DMS53 (cell line): ENCODE measurements at places on chromosomes 1 and 21.

GRCh38 chr1:224456637-224456953, 22.0 kb upstream of the WDR26 start:
- DNase-seq = no peak

- peak; percentile 77 for DNase-seq
Measured at GRCh38 chr1:154837034-154837671, 32.9 kb downstream of the KCNN3 start.

GRCh38 chr1:159653201-159653600, 61.2 kb downstream of the CRP start:
- no peak for DNase-seq

DNA sequence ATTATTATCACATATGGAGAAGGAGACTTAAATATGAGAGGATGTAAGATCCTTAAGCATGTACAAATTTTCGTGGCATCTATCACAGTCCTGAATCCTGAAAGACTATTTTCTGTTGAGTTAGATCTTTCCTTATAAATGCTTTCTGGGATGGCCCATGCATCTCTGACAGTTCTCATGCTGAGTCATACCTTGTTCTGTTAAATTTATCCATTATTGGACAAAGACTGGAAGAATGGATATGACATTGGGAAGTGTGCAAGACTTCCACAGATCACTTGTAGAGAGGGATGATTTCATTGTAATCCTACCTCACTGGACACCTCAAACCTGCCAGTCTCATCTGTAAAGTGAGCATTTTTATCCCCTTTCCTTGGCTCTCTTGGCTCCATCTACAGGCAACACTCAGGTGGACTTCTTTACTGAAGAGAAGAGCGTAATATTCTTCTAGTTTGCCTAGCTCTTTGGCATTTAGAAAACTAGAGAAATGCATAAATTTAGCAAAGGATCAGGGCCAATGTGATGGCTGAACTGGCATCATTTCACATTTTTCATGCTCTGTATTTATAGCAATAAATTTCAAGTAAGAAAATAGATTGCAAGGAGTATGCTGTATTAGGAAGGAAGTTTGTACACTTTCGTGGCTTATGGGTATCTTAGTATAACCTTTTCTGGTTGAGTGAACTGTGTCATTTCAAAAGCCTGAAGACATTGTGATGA, 128.2 kb downstream of the NFIA start:
- DNase-seq = peak; percentile 53

- no peak for DNase-seq
Measured at GRCh38 chr1:93676427-93676826, 5.2 kb downstream of the BCAR3 start.

GRCh38 chr1:64842224-64842623, 97.3 kb downstream of the RAVER2 start:
- no peak for DNase-seq

DNA sequence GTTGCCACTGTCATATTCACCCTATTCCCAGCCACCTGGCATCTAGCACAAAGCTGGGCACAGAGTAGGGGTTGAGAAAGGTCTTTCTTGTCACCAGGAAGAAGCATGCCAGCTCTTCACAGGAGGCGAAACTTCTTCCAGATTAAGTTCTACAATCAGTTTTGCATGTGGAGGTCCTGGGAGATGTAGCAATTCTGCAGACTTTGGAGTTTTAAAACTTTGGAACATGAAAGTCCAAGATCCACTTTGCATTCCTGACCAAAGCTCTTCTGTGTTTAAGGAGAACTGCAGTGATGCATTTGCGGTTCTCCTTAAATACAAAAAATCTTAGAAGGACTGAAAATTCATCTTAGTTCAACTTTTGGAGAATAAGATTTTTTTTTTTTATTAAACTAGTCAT, 258.5 kb upstream of the USP24 start:
- no peak for DNase-seq

- DNase-seq = no peak
Measured at GRCh38 chr1:198601936-198602889, 36.6 kb upstream of the PTPRC start.

DNA sequence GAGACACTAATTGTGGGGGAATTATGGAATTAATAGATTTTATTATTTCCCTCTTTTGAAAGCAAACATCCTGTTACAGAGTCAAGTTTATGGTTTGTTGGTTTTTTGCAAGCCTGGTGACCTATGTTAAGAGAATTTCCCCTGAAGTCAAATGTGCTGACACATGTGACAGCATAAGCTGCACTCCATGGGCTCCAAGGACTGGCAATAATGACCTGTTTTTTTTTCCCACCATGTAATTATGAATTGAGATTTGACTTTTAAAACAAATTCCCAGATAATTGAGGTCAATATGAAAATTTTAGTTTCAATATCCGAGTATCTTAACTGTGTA, 242.5 kb upstream of the SGIP1 start:
- DNase-seq = peak; percentile 39

- DNase-seq = no peak
Measured at GRCh38 chr1:204320382-204320804, 39.3 kb downstream of the PLEKHA6 start.

DNA sequence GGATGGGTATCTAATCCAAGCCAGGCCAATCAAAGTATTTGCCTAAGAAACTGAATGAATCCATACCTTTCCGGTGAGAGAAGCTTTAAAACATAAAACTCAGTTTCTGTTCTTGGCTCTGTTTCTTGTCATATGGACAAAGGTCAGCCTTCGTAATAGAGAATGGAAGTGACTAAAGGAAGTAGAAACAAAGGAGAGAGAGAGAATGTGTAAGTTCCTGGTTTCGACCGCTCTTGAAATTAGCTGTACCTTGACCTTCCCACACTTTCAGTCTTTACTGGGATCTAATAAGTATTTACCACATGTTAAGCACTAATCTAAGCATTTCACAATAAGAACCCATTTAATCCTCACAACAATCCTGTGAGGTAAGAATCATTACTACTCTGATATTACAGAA, 19.6 kb upstream of the CLCA4 start:
- no peak for DNase-seq

DNA sequence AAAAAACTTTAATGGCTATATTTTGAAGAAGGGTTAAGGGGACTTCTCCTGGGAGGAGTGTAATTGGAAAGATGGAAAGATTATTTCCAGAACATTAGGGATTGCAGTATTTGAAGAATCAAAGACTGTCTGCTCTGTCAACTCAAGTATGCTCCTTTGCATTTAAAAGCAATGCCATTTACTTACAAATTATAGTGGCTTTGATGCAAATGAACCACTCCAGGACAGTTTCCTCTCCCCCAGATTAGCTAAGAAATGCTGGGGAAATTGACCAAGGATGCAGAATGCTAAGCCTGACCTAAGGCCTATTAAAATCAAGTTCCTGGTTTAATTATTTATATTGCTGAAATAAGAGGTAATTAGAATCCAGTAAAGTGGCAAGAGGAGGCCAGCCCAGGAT, 110.5 kb upstream of the CAMK1G start:
- DNase-seq = no peak

GRCh38 chr21:26385721-26386120, 187.4 kb downstream of the CYYR1 start:
- DNase-seq = no peak

DNA sequence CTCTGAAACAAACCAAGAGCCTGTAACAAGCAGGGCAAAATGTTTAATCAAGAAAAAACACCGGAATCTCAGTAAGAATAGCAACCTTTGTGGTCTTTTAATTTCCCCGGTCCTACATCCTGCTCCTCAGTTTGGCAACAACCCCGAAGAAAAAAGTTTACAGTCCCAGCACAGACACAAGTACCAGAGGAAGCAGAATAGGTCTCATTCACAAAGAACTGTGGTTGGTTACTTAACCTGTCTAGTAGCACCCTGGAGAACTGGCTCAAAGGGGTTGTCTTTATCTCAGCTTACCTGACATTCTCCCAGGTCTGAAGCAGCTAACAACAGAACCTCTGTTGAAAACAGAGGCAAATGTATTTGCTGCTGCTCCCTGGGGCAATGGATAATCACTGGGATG, 399.3 kb downstream of the AJAP1 start:
- DNase-seq = no peak

DNA sequence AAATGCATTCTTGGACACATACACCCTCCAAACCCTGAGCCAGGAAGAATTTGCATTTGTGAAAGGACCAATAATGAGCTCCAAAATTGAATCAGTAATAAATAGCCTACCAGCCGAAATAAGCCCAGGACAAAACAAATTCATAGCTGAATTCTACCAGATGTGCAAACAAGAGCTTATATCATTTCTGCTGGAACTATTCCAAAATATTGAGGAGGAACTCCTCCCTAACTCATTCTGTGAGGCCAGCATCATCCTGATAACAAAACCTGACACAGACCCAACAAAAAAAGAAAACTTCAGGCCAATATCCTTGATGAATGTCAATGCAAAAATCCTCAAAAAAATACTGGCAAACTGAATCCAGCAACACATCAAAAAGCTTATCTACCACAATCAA, 6.7 kb downstream of the SPRR2E start:
- DNase-seq = no peak

DNA sequence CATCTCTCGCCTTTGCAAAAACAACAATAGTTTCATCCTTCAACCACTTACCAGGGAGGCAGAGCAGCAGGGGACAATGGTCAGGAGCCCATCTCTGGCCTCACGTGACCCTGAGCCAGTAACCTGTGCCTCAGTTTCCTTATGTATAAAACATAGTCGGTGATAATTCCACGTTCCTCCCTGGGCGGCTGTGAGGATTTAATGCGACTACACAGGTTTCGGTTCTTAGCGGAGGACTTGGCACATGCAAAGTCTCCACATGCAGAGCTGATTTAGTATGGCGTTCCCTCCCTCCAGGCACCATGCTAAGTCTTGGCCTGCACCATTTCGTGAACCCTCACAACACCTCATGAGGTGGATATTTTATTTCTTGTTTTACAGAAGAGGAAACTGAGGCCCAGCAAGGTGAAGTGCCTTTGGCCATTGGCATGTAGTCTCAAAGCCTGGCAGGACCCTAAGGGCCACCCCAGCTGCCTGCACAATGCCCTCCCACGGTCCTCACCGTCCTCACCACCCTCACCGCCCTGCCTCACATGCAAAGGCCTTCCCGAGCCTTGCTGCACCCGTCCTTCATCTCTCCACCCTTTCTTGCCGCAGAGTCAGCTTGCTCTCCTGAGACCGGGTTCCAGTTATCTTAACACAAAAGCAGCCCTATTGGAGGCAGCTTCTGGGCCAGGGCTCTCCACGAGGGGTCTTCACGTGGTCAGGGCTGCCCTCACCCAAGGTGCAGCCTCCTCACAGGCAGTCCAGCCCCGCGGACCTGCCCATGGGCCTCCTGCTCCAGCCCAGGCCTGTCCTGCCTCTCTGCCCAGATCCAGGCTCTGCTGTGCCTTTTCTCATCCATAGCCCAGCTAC, 48.9 kb downstream of the SYF2 start:
- no peak for DNase-seq

GRCh38 chr1:171292799-171293198, 21.2 kb upstream of the FMO4 start:
- no peak for DNase-seq

GRCh38 chr1:118984086-118984721, 3.9 kb downstream of the TBX15 start:
- no peak for DNase-seq

DNA sequence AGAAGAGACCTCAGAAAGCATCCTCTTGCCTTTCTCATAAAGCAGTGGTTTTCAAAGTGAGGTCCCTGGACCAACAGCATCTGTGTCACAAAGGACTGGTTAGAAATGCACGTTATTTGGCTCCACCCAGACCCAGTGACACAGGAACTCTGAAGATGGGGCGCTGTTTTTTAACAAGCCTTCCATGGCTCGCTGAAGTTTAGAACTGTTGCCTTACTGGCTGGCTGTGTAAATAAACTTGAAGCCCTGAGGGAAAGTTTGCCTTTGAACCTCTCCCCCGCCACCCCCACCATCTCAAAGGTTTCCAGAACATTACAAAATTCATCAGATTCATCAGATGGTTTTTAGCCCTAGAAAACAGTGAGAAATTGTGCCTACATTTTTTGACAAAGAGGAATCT, 21.8 kb upstream of the IKBKE start:
- no peak for DNase-seq

- DNase-seq = no peak
Measured at GRCh38 chr1:50358962-50359361, 64.3 kb downstream of the DMRTA2 start.

DNA sequence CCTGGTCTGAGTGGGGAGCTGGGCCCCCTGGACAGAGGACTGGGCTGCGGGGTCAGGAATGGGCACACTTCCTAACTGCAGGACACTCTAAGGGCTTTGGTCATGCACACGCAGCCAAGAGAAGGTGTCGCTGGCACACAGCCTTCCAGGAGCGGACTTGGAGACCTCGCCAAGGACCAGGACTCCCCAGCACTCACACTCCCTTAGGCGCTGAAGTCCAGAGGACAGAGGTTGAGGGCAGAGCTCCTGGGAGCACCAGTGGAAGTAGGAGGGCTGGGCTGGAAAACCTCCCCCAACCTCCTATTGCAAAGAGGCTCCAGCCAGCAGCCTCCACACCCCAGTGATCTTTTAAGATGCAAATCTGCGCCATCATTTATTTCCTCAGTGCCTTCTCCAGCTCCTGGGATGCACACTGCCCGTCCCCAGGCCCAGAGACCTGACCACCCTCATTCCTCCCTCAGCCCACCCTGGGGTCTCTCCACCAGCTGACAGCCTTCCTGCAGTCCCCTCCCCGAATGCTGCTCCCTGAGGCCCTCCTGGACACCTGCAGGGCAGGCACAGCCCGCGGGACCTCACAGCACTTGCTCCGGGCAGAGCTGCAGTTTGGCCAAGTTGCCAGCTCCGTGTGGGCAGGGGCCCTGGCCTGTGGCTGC, 3.0 kb downstream of the TSPEAR start:
- peak; percentile 18 for DNase-seq

DNA sequence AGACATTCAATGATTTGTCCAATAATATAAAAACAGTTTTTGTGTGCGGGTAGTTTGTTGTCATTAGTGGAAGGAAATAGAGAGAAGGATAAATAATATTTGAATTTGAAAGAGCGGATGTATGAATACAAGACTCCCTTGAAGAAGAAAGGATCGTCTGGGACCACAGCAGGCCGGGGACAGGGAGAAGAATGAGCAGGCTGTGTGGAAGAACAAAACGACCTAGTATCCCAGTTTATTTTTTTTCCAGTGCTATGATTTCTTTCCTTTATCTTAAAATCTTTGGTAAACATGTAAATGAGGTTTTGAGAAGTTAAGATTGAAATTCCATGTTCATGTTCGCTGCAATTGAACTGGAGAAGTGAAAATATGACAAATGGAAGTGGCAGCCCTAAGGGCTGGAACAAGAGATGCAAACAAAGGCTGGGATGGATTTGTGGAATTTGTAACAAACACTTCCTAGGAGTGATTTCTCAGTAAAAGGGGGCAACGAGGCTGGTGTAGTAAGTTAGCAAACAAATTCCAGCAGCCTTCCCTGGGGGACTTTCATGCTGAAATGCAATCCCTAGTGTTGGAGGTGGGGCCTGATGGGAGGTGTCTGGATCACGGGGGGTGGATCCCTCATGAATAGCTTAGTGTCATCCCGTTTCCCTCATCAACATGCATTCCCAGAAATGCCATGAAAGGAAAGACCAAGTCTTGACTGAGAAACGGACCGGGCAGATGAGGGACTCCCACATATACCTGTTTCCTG, 10.2 kb upstream of the IFI16 start:
- DNase-seq = no peak
